Activated CD8-positive, alpha-beta T cell treated with anti-CD3 and anti-CD28 coated beads for 36 hours (primary cell): ENCODE measurements at places on chromosomes 16 and 17. TPM values are rescaled to one million over a fixed set of nuclear protein-coding genes. Genes with fewer than 3 reads are reported as not detected.
A peak's percentile ranks its signal among the peaks of the same experiment; 100 is the strongest.

The FBXW10 gene
- total RNA-seq = not detected

GRCh38 chr16:9007177-9007794 is 43.6 kb upstream of the USP7 start:
- DNase-seq = no peak

The PDILT gene
- not detected for total RNA-seq

DNA sequence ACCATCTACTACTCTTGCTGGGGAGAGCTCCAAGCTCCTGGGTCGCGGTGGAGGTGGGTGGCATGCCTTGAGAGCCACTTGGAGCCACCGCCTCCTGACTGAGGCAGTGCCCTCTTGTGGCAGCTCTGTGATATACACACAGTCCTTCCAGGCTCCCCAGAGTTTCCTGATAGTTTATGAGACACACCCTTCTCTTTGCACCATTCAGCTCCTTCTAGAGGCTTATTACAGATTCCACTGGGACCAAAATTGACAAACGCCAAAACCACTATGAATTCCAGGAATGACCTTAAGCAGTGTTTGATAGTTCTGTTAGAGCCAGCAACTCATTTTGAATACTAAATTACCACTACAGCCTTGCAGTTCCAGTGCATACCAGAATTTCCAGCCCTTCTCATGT is 170.1 kb upstream of the CDH13 start:
- DNase-seq = peak; percentile 60

- no peak for DNase-seq
These were observed 448.6 kb downstream of the CA10 start for GRCh38 chr17:51709694-51710633.

The KRTAP1-5 gene
- not detected for total RNA-seq

The HS3ST6 gene
- not detected for total RNA-seq

GRCh38 chr16:49365711-49366509 is 7.7 kb upstream of the C16orf78 start:
- no peak for DNase-seq

- DNase-seq = no peak
These were observed 111.2 kb upstream of the IRX6 start for GRCh38 chr16:55212791-55213190.

The LRRC36 gene
- total RNA-seq = 0.90 TPM
